ENCODE measurements at places on chromosomes 4 and X.
A peak's percentile ranks its signal among the peaks of the same experiment; 100 is the strongest.

- no peak for DNase-seq
Measured at GRCh38 chr4:15149234-15149838, 147.1 kb downstream of the CPEB2 start.

- no peak for DNase-seq
Measured at GRCh38 chrX:43527801-43528200, 128.3 kb upstream of the MAOA start.

DNA sequence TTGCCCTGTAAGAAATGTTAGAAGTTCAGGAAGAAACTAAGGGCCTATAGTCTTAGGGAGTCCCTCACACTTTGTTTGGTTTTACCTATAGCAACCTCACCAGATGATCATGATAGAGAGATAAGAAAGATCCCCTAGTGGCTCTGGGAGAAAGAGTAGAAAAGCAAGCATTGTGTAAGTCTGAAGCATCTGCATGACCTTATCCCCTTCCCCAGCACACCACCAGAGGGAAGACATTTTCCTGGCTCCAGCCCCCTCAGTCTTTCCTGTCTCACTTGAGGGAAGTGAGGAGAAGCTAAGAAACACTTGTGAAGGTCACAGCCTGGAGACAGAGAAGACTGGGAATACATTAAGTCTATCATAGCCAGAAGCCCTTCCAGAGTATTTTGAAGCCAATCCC, 154.0 kb downstream of the EVC2 start:
- no peak for DNase-seq

DNA sequence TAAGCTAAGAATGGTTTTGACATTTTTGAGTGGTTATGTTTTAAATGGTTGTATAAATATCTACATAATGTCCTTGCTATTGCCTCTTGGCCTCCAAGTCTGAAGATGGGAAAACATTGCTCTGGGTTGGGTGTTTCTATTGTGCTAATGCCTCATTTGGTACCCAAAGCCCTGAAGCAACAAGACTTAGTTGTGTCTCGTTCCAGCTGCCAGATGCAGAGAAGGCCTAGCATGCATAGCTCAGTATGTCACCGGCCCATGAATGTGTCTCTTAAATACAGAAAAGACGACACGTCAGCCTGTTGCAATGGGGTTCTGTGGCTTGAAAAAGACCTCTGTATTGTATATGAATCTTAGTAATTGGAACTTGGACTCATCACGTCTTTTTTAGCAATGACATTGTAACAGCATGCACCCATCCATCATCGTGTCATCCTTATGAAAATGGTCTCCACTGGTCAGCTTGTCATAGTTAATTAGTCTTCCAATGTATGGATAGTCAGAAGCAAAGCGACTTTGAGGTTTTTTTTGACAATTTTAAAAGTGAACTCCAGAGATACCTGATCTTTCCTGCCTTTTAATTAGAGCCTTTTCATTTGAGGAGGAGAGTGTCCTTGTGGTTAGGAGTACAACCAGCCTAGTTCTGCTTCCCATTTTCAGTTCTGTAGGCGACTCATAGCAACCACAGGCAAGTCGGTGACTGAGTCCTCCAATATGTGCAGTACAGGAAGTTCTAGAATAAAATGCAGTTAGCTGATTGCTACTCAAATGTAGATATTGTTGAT, 126.4 kb upstream of the GATB start:
- DNase-seq, result no peak

- no peak for DNase-seq
Measured at GRCh38 chrX:130788786-130789581, 114.0 kb downstream of the ENOX2 start.

DNA sequence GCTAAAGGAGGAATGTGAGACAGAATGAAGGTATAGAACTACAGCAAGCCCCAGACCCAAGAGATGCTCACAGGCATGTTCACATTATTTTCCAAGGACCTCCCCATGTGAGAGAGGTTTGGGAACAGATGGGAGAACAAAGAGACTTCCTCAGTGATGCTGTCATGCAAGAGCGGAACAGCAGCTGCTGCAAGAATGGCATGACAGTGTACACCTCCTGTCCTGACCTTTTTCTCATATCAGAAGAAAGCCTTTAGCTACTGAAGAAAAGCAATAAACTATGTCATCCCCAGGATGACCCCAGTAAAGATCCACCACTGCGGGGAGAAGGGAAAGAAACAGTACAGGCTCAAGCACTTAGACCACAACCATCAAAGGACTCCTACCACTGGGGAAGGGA, 7.2 kb downstream of the PRDM5 start:
- no peak for DNase-seq

GRCh38 chr4:15376594-15376993, 51.2 kb upstream of the C1QTNF7 start:
- no peak for DNase-seq

GRCh38 chrX:71547339-71547738, 14.4 kb downstream of the OGT start:
- DNase-seq, result no peak

- DNase-seq, result no peak
Measured at GRCh38 chrX:126170720-126171119, 4.6 kb upstream of the DCAF12L2 start.

DNA sequence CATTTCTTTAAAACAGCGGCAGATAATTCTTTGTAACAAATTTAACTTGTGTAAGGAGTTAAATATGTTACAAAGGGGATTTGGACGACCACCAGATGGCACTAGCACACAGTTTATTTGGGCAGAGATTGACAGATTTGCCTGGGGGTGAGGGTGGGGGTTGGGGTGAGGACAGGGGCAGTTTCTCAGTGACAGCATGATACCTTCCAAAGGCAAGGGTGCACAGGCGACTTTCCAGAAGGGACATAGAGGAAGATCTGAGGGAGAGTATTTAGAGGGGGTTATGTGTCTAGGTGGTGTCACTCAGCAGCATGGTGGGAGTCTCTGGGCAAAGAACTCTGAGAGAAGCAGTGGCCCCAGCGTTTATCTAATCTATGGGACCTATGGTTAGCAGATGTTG, 9.6 kb upstream of the TMA16 start:
- no peak for DNase-seq

DNA sequence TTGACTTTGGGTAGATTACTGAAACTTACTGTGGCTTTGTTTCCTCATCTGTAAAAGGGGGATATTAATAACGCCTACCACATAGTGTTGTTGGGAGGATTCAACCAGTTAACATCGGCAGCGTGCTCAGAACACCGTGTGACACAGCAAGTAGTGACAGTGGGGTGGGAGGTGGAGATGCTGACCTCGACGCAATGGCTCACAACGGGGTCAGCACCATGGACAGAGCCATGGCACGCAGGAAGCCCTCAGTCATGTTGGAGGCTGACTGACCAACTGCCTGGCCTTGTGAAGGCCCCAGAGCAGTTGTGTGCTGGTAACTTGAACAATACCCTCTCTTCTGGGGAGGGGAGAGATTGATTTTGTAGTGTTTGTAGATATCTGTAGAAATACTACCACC, 93.2 kb downstream of the WFS1 start:
- peak; percentile 8 for DNase-seq

- DNase-seq, result no peak
Measured at GRCh38 chrX:53223955-53224859, 800 bp downstream of the KDM5C start.

- DNase-seq, result no peak
Measured at GRCh38 chr4:118367361-118367760, 14.6 kb upstream of the PRSS12 start.

- DNase-seq, result no peak
Measured at GRCh38 chrX:13167481-13168231, 123.2 kb upstream of the FAM9C start.

GRCh38 chrX:16312761-16313623, 145.7 kb downstream of the MAGEB17 start:
- DNase-seq, result no peak

- DNase-seq, result no peak
Measured at GRCh38 chr4:17024425-17024824, 126.0 kb upstream of the LDB2 start.

- no peak for DNase-seq
Measured at GRCh38 chrX:110044346-110045249, 41.7 kb downstream of the TMEM164 start.

DNA sequence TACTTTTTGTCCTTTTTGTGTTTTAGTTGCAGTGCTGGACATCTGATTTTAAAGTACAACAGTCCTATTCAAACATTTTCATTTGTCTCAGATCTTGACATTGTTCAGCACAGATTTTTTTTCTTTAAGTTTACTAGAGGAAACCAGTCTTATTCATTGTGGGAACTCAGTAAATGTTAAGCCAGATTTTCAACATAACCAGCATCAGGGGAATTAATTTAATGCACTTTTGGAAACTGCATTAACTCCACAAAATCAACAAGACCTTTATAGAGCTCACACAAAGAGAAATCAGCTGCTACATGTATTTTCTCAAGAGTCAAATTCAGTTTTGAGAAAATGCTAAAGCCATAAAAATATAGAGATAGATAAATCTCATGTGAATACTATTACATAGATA, 9.9 kb downstream of the CPE start:
- DNase-seq, result no peak

DNA sequence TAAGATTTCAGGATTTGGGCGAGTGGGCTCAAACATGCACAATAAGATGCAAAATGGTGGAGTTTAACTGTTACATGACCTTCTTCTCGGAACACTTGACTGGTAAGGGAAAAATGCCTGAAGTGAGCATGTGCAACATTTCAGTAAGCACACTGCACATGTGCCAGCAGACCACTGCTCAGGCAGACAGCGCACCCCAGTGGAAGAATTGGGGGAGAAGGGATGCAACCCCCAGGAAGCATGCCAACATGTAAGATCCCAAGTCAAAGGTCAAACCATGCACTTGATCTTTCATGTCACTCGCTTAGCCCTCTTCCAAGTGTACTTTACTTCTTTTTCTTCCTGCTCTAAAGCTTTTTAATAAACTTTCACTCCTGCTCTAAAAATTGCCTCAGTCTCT, 256.3 kb downstream of the CENPC start:
- DNase-seq, result peak; percentile 4

DNA sequence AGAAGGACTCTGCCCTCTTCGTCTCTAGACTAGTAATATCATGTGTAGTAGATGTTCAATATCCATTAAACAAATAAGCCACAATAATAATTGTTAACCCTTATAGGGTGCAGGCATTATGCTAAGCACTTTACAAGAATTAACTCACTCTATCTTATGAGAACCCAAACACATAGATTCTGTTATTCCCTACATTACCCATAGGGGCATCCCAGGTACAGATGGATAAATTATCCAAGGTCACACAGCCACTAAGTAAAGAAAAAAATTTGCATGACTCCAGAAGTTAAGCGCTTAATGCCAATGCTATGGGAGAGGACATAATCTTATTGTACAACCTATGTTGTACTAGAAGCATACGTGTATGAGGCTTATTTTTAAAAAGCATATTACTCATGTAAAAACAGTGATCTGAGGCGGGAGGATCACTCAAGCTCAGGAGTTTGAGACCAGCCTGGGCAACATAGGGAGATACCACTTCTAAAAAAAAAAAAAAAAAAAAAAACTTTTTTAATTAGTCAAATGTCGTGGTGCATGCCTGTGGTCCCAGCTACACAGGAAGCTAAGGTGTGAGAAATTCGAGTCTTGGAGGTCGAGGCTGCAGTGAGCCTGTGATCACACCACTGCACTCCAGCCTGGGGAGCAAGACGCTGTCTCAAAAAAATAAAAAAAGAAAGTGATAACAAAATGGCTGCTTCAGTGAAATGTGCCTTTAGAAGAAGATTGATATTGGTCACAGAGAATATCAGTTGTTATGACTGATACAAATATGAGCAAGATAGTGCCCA, 13.6 kb downstream of the LDB2 start:
- DNase-seq, result no peak

- no peak for DNase-seq
Measured at GRCh38 chr4:54104907-54105306, 4.9 kb downstream of the GSX2 start.

- DNase-seq, result no peak
Measured at GRCh38 chr4:170420255-170420693, 330.5 kb upstream of the AADAT start.

GRCh38 chr4:106291678-106292077, 24.3 kb downstream of the TBCK start:
- DNase-seq, result no peak

- peak; percentile 13 for DNase-seq
Measured at GRCh38 chrX:56729152-56729850, at the start of gene NBDY. Gene NBDY (plus strand): TSS chrX:56729243. CDS start chrX:56729354, 111 bp downstream.

DNA sequence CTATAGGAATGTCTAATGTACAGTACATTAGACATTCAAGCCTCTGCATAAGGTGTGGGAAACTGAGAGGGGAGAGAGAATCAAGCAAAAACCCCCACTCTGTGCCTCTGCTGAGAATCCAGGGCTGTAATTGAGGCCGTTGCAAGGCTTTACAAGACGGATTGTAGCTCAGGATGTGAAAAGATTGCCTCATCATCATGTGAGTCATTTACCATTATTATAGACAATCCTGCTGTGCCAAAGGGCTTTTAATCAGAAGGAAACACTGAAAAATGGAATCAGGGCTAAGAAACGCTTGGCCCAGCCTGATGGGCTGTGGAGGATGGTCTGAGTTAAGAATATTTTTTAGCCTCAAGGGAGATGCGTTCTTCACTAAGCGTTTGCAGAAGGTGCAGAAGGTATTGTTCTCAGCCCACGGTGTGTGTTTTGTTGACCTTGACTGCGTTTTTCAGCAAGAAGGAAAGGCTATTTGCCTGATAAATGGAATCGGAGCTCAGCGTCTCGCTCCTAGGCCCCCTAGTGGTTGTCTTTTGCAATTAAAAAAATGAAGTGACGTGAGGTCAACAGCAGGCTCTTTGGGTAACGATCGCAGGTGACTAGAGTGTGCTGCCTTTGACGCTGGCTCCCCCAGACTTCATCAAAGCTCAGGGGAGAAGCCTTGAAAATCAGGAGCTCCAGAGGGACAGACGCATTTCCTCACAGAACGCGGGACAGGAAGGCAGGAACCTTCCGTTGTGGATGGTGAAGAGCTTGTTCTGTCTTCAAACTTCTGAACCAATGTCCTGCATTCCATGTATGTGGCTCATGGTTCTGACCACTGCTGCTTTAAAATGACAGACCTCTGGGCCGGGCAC, 18.1 kb upstream of the CHRNA9 start:
- peak; percentile 49 for DNase-seq

DNA sequence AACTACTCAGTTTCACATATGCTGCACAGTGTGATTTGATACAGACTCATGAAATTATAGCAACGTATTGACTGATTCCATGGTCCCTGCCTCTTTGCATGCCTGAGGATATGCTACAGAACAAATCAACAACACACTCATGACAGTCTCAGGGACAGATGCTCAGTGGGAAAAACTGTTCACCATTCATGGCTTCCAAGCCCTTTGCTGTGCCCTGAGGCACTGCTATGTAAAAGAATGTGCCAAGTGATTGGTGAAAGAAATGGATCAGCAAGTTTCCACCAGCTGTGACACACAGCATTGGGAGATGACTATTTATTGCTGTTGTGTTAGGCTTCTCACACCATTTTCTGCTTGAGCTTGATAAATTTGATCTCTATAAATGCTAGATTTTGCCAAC, 825.6 kb upstream of the INTU start:
- DNase-seq, result no peak

DNA sequence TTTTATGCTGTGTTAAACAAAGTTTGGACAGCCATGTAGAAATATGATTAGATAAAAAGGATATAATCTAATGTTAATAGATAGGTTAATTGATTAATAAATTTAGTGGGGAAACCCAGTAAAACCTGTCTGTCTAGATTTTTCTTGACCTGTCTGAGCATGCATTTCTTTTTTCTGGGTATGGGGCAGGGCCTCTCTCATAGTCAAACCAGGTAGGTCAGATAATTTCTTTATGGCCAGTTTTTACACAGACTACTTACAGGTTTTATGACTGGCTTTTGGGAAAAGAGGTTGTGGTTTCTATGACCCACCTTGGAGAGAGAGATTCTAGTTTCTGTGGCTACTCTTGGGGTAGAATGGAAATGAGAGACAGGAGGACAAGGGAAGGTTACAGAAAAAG, 135.6 kb upstream of the EPHA5 start:
- DNase-seq, result no peak

All from stimulated activated CD4-positive, alpha-beta T cell treated with anti-CD3 and anti-CD28 coated beads, Interleukin-15, amount 100 ng/mL, for 48 hours (primary cell).